ENCODE measurements at places on chromosomes 2 and 18.

GRCh38 chr18:44592639-44593038 lies 88.0 kb upstream of the SETBP1 start:
- no peak for DNase-seq

GRCh38 chr2:235599596-235600338 lies 105.9 kb downstream of the AGAP1 start:
- no peak for DNase-seq

DNA sequence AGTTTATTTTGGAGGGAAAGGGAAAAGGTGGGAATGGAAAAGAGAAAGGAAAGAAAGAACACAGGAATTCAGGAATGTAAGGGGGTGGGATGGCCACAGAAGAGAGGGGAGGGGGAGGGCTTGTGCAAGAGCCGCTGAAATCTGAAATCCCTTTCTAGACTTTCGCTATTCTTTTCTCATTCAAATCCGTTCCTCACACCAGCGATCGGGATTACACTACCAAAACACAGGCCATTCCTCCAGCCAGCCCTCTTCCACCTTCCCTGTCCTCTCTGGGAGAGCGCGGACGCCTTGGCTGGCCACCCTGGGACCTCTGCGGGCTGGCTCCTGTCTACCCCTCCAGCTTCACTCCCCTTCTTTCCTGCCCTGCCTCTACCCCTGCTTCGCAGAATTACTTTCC lies 102.3 kb downstream of the CDCA7 start:
- DNase-seq, result no peak

DNA sequence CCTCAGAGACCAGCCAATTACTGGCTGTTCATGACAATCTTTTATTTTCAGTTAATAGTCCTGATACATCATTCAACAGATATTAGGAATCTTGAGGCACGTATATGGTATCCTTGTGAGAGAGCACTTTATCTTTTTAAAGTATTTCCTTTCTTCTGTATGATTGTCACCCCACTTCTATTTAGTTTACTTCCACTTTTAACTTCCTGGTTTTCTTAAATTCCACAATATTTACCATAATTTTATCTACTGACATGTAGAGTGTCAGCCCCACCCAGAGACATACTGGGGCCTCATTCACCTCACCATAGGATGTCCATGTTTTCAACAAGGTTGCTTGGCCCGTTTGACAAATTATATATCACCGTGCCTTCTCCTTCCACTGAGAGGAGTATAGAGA lies 182.9 kb upstream of the ID2 start:
- no peak for DNase-seq

DNA sequence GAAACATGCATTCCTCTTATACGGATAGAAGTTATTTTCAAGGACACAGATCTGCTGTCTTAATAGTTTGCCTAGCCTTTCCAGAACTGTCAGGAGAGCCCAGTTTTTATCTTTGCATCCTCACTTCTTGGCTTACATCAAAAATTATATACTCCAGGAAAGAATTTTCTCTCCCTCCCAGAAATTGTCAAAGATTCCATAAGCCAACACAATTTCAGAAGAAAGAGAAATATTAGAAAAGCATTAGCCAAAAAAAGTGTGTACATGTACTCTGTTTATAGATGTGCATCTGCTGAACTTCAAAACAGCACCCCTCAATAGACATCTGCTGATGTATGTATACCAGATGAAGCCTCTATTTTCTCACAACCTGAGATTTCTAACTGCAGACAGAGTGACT lies 210.4 kb downstream of the METTL4 start:
- peak; percentile 25 for DNase-seq

GRCh38 chr2:39359453-39360038 lies 77.5 kb downstream of the MAP4K3 start:
- no peak for DNase-seq

- no peak for DNase-seq
These were observed 276.1 kb upstream of the HDAC4 start for GRCh38 chr2:239676716-239677452.

DNA sequence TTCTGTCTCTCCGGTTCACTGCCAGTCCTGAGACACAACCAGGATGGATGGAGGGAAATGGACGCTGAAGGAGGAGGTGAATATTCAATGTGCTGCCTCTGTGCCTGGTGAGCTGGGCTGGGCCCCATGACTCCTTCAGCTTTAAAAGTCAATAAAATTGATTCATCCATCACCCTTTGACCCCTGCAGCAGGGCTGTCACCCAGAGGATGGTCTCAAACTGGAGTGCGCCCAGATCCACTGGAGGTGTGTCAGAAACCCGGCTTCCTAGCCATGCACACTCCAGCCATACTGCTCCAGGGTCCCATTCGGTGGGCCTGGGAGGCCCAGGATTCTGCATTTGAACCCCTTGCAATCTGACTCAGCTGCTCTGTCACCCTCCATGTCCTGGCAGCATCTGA lies 94.1 kb upstream of the BOD1L2 start:
- DNase-seq, result no peak

DNA sequence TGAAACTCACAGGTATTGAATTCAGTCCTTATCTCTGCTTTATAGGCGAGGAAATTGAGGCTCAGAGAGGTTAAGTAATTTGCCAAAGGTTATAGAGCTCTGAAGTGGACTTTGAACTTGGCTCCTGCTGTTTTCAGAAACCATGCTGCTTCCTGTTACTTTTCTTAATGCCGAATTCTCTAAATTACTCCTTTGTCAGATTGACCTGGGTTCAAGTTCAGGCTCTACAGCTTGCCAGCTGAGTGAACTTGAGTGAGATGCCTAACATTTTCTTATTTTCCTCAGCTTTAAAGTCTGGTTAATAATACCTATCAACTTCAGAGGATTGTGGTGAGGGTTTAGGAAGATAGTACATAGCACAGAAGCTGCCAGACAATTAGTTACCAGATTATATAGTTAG lies 3.4 kb downstream of the ASAP2 start:
- DNase-seq, result no peak

DNA sequence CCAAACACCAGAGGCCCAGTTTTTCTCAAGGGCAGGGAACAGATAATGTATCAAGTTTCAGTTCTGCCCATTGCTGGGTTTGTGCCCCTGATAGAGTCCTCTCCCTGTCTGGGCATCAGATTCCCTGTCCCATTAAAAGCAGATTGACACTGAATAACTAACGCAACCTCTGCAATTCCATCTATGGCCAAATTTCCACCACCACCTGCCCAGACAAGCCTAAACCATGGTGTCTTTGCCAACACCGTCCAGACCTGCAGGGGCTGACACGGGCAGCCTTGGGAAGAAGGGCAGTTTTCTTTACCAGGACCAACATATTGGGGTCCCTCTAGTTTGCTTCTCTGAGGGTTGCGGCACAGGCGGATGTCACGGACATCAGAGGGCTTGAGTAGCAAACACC lies 26.4 kb upstream of the PAX8 start:
- DNase-seq, result no peak

DNA sequence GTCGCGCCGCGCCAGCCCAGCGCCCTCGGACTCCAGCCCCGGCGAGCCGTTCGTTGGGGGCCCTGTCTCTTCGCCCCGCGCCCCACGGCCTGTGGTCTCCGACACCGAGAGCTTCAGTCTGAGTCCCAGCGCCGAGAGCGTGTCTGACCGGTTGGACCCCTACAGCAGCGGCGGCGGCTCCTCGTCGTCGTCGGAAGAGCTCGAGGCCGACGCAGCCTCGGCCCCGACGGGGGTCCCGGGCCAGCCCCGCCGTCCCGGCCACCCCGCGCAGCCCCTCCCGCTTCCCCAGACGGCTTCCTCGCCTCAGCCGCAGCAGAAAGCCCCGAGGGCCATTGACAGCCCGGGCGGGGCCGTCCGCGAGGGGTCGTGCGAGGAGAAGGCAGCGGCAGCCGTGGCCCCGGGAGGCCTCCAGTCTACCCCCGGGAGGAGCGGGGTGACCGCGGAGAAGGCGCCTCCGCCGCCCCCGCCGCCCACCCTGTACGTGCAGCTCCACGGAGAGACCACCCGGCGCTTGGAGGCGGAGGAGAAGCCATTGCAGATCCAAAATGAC lies 1.4 kb downstream of the PHLPP1 start:
- DNase-seq, result no peak

DNA sequence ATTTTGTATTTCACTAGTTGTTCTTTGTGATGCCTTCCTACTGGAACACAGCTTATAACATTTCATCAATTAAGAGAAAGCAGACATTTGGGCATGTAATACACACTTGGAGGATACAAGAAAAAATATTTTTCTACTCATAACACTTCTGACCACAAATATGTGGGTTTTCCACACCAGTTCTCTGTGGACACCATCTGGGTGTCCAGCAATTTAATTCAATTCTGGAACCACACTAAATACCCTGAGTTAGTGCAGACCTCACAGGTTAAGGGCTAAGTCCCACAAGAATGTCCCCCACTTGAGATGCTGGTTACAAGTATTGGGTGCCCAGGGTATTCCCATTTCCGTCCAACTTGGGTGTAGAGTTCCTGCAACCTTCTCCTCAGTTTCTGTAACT lies 91.1 kb upstream of the SKOR2 start:
- DNase-seq, result no peak

- no peak for DNase-seq
These were observed 10.1 kb downstream of the COL4A4 start for GRCh38 chr2:227153758-227154486.

DNA sequence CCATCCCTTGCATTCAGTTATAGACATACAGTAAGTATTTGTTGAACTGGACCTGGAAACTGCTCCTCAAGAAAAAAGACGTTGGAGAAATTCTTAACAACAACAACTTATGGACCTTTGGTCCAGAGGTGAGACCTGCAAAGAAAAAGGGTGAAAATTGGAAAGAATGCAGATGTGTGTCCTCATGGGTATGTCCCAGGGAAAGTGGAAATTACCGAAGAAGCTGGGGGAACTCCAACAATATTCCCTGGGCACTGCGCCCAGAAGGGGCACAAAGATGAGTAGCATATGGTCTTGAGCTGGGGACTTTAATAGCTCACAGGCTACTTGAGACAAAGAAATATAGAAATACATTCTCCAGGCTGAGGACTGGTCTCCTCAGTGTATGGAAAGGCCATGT lies 35.5 kb upstream of the YWHAQ start:
- DNase-seq, result no peak

GRCh38 chr2:60484133-60484645 lies 69.3 kb downstream of the BCL11A start:
- no peak for DNase-seq

- DNase-seq, result no peak
These were observed 24.0 kb upstream of the COLEC12 start for GRCh38 chr18:524466-524865.

GRCh38 chr2:237315170-237315828 lies 98.7 kb downstream of the COL6A3 start:
- no peak for DNase-seq

- DNase-seq, result no peak
These were observed 695.1 kb downstream of the PLCL1 start for GRCh38 chr2:198499539-198499938.

- peak; percentile 23 for DNase-seq
These were observed 20.0 kb downstream of the ST3GAL5 start for GRCh38 chr2:85868822-85869221.

DNA sequence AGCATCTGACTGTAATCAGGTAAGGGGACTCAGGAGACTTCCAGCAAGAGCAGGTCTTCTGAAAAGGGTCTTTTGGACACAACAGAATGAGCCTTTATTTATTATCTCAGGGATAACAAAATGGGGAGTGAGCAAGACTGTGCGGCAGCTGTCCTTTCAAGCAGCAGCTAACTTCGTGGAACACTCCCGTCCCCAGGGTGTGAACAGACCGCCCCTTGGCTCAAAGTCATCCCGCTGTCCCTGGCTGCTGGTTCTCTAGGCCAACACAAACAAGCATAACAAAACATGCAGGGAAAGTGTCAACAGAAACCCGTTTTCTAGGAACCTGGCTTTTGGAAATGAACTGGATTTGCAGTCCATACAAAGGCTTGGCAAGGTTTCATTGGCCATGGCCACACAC lies 787.9 kb upstream of the FANCL start:
- DNase-seq, result no peak

DNA sequence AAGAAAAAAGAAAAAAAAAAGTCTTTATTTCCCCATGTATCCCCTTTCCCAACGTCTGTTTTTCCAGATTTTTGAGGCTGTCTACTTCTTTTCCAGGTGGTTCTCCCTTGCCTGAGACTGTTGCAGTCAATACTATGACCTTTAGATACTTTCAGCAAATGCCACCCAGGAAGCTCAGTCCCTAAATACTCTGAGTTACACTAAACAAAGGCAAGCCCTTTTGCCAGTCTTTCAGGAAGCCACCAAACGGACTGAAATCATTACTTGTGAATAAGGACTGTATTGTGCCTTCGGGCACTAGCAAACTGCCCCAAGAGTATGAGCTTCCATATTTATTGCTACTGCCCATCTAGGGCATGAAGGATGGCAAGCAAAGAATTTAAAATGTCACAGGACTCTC lies 621.3 kb downstream of the SUCLG1 start:
- no peak for DNase-seq

GRCh38 chr2:126370201-126370600 lies 285.8 kb upstream of the GYPC start:
- DNase-seq, result no peak

DNA sequence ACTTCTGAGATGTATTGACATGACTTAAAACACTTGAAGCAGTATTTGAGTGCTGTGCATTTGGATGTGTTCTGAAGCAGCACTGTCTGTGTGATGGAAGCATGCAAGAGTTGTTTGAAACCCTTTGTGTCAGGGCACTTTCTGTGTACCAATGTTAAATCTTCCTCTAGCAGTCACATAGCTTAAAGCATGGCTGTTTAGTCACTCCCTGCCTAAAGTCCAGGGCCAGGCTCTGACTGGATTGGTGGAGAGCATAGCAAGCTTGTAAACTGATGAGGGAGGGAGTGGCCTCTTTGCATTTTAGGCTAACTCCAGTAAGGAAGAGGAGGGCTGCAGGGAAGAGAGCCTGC lies 73.5 kb downstream of the MYO1B start:
- DNase-seq, result no peak

GRCh38 chr2:56191617-56192016 lies 7.8 kb downstream of the CCDC85A start:
- peak; percentile 76 for DNase-seq

- DNase-seq, result no peak
These were observed 66.0 kb downstream of the NOL10 start for GRCh38 chr2:10623776-10624175.

DNA sequence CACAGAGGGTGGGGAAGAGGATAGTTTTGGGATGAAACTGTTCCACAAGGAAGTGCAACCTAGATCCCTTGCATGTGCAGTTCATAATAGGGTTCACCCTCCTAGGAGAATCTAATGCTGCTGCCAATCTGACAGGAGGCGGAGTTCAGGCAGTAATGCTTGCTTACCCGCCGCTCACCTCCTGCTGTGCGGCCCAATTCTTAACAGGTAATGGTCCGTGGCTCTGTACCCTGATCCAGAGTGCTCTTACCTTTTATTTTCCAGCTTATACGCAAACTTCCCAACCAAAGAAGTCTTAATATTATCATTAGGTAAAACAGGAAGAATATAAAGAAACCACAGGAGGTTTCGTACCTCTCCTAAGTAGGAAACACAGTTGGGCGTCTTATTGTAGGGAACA lies 82.7 kb upstream of the CD302 start:
- no peak for DNase-seq
